Stimulated activated CD4-positive, alpha-beta T cell treated with anti-CD3 and anti-CD28 coated beads, TNF-alpha, amount 100 ng/mL, for 1 hour (primary cell): ENCODE measurements at places on chromosomes 1 and 21.

DNA sequence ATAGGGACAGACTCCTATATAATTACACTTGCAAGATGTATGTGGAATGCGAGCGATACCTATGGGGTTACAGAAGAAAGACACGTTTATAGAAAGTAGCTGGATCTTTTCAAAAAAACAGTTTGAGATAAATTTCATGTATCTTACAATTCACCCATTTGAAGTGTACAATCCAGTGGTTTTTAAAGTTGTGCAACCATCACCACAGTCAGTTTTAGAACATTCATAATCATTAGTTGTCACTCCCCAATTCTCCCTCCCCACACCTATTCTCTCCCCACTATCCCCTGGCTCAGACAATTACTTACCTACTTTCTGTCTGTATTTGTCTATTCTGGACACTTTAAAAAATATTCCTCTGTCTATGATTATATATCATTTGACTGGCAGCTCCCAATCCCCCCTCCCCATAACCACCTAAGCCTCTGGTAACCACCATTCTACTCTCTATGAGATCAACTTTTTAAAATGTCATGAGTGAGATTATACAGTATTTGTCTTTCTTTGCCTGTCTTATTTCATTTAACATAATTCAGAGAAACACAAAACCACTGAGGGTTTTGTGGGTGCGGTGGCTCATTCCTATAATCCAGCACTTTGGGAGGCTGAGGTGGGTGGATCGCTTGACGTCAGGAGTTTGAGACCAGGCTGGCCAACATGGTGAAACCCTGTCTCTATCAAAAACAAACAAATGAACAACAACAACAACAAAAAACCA, 39.1 kb downstream of the MRPS6 start:
- DNase-seq: no peak

DNA sequence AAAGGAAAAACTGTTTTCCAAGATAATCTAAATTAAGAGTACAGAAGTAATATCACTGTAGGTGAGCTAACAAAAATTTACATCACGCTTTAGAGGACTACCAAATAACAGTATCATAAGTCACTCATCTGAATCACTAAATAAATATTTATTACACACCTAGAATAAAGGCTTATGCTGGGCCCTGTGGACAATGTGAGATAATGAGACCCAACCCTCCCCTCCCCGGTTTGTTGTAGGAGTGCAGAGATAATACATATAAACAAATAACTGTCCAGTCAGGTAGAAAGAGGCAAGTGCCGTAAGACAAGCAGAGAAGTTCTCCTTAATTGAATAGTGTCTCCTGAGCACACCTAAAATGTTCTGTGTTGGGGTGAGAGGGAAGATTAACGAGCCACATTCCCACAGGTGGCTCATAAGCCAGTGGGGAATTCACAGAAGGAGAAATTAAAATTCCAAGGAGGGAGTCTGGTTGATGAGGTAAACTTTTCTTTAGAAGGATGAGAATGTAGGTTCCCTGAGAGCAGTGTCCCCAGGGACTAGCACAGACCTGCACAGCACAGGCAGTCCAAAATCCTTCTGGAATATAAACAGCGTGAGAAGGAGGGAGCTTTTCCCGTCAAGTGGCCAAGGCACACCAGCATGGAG, 241.4 kb downstream of the NFIA start:
- no peak for DNase-seq

DNA sequence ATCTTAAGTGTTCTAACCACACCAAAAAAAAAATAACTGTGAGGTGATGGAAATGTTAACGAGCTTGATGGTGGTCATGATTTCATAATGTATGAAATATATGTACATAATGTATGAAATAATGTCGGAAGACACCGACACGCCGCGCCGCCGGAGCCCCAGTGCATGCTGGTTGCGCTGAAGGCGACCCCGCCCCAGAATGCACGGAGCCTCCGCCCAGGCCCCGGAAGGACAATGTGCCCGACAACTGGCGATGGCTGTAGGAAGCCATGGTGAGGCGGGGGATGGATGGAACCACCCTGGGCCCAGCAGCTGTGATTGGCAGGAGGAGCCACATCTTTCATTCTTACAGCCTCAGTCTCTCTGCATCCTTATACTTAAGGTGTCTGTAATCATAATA, 7.4 kb downstream of the OR2T10 start:
- DNase-seq: no peak

DNA sequence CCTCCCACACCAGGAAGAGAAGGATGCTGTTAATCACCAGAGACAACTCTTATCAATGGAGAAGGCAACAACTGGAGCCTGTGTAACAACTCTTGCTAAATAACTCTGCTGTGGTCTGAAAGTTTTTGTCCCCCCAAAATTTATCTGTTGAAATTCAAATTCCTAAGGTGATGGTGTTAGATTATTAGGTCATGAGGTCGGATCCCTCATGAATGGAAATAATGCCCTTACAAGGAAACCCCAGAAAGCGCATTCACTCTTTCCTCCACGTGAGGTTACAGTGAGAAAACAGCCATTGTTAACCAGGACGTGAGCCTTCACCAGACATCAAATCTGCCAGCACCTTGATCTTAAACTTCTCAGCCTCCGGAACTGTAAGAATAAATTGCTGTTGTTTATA, 141.9 kb upstream of the CXADR start:
- no peak for DNase-seq

DNA sequence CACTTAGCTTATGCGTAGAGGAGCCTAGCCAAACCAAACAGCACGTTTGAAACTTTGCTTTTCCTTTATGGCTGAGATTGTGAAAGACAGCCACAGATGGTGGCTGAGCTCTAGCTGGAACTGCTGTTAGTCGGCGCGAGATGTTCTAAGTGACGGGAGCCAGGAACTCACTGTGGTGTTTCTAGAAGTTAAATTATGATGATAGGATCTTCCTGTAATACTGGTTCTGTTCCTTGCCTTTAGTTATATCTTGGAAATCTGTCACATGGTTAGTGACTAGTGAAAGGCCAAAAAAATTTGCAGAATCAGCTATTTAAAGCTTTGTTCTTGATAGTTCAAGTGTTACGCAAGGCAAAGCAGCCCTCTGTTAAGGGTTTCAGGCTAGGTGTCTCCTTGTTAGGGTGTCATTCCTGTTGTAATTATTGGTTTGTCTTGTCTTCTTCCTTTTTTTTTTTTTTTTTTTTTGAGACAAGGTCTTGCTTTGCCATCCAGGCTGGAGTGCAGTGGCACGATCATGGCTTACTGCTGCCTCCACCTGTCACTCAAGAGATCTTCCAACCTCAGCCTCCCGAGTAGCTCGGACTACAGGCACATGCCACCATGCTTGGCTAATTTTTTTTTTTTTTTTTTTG, 22.6 kb downstream of the AK4 start:
- DNase-seq: no peak

DNA sequence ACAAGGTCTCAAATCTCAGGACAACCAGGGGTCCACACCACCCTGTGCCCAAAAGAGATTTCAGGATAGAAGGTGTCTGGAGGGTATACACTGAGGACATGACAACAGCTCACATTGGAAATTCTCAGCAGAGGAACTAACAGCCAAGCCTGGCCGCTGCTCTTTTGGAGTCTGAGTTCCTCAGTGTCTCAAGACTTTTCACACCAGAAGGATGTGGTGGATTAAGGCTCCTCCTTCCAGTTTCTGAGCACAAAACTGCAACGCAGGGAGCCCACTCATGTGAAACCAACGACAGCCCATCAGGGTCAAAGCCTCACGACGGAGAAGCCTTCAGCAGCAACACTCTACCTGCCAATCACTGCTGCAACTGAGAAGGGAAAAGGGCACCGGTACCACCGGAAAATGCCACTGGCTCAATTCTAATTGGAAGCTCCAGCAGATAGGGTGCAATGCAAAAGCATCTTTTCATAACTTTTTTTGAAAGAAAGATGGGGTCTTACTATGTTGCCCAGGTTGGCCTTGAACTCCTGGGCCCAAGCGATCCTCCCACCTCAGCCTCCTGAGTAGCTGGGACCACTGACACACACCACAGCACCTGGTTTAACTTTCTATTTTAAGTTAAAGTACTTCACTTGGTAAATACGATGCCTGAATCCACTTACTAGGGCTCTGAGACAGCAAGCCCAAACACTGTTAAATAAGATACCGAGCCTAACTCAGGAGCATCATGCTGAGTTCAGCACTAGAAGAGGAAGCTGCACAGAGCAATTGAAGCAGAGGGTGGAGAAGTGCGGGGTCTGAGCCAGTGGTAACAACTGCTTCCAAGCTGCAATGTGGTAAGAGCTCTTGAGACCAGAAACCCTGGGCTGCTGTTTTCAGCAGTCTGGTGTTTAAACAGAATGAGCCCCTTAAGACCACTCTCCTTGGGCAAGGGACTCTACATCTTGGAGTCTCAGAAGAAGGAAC, 7.8 kb downstream of the CAPZB start:
- DNase-seq: no peak

DNA sequence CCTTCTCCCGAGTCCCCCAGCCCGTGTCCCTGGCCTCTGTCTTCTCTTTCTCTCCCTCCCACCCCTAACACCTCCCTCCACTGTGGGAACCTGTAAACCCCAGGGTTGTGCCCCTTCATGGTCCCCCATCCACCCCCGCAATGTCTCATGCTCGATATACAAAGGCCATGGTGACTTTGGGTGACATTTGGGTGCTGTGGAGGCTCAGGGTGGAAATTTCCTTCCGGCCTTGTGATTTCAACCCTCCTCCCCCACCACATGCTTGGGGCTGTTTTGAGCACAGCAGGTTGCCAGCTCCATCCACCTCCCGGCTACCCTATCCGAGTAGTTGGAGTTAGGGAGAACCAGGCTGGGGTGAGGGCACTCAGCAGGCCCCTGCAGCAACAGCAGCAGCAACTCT, 25.7 kb upstream of the VPS13D start:
- no peak for DNase-seq

DNA sequence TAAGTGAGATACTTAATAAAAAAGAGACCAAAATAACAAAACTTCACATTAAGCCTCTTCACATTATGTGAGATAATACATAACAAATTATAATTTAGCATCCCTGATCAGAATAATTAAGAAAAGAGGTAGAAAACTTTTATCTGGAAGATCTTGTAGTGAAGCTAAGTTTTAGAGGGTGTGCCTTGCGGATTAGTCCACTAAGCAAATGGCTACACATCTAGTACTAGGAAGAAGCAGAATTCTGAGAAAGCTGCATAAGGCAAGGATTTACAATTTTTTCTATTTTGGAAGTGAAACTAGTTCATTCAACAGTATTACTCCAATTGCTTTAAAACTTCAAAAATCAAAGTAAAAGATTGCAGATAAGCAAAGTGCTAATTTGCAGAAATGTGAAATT, 3.5 kb downstream of the YOD1 start:
- no peak for DNase-seq

GRCh38 chr1:223363057-223363855, 720 bp downstream of the SUSD4 start:
- DNase-seq: no peak

DNA sequence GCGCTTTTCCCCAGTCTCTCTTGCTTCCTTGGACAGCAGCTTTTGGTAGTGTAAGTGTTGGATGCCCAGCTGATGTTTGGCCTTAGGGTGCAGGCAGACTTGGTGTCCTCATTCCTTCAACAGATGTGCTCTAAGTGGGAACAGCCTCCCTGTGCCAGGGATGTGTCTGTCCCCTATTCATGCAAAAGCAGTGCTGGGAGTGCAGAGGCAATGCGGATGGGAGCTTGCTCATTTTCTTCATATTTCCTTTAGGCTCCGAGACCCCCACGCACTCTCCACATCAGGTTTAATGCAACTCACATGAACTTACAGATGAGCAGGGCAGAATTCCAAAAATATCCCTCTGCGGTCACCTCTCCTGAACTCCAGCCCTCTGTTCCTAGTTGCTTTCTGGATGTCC, 96.1 kb downstream of the IER5 start:
- no peak for DNase-seq

- no peak for DNase-seq
Measured at GRCh38 chr1:43763497-43763973, 56.2 kb downstream of the ST3GAL3 start.

DNA sequence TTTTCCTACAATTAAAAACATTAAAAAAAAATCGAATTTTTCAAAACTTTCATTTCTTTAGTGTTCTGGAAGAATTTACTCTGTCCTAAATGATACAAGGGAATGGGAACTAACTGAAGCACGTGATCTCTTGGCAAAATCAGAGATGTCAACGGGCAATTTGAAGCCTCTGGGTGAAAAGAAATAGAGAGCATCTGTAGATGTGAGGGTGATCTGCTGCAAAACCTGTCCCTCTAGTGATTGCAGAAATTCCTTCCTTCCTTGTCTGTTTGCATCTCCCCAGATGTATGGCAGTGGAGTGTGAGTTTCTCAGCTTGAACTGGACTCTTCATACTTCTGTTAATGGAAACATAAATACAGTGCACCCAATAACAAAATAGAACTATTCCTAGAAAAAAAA, 100.5 kb upstream of the S1PR1 start:
- no peak for DNase-seq

GRCh38 chr1:234629026-234629425, 19.0 kb upstream of the IRF2BP2 start:
- DNase-seq: no peak

- DNase-seq: no peak
Measured at GRCh38 chr1:247212012-247212411, 40.2 kb upstream of the ZNF124 start.

GRCh38 chr1:175413367-175413766, 220.8 kb upstream of the KIAA0040 start:
- no peak for DNase-seq

- DNase-seq: no peak
Measured at GRCh38 chr1:200081969-200082245, 54.4 kb downstream of the NR5A2 start.

DNA sequence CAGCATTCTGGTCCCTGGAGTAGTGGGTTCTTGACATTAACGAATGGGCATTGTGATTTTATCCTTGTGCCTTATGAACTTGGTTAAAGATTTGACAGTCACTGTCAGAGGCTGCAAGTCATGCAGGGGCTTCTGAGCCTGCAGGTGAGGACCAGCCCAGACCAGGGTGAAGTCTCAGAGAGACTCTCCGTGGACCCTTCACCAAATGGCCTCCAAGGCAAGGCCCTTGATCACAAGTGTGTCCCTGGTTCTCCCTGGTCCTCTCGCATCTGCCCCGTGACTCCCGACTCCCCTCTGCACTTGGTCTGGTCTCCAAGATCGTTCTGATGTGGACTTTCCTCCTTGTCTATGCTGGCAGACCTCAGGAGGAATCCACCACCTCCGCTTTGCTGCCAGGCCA, 476.5 kb upstream of the VAMP3 start:
- DNase-seq: no peak
